ENCODE measurements at places on chromosomes 2 and 18. TPM values are rescaled to one million over a fixed set of nuclear protein-coding genes. Genes with fewer than 3 reads are reported as not detected.

- no peak for DNase-seq
Observed at GRCh38 chr2:611519-611918, 65.7 kb downstream of the TMEM18 start.

DNA sequence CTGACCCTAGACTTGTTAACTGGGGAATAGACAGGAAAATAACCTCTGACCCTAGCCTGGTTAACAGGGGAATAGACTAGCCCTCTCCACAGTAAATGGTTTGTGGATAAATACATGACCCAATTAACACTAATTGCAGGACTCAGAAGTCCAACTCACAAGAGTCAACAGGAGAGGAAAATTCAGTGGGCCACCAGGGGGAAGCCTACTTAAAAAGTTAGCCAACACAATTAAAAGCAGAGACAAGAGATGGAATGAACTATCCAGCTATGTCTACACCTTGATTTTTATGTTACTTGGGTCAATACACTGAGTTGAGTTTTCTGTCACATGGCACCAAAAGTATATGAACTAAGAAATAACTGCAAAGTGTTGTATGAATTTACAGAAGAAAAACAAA, 158.8 kb upstream of the SLC39A10 start:
- DNase-seq = peak; percentile 24

- DNase-seq = peak; percentile 50
Observed at GRCh38 chr2:238974501-238975166, 126.7 kb downstream of the TWIST2 start.

- DNase-seq = peak; percentile 90
Observed at GRCh38 chr2:111618226-111618977, 265.6 kb downstream of the ANAPC1 start.

DNA sequence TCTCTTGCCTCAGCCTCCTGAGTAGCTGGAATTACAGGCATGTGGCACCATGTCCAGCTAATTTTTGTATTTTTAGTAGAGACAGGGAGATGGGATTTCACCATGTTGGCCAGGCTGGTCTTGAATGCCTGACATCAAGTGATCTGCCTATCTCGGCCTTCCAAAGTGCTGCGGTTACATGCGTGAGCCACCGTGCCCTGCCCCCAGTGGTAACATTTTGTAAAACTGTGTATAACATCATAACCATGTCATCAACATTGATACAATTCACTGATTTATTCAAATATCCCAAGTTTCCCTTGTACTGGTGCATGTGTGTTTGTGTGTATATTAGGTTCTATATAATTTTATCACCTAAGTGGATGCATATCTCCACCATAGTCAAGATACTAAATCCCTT, 70.0 kb downstream of the PDCL3 start:
- DNase-seq = no peak

DNA sequence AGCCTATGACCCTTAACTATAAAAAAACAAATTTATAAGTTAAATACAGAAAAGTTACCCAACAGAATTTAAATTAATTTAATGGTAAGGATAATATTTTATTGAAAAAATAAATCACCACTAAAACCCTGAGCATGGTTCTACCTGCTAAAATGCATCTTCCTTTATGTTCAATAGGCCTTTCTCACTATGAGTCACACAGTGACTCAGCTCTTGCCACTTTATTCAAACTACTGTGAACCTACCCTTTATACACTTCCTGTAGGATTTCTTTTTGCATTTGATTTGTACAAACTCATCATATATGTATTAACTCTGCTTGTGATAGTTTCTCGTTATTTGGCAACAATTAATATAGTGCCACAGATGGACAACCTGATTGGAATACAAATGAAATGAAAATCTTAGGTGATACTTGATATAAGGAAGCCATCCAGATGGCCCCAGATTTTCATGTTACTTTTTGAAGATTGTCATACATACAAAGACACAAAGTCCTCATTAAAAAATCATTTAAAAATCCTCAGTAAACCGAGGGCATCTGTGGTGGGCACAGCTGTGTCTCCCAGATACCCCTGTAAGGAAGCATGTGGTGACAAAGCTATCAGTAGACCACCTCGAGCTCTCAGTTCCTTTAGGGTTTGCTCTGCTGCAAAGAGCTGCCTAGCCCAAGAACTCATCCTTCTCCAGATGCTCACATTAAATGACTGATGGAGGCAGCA, 55.2 kb upstream of the COBLL1 start:
- peak; percentile 64 for DNase-seq

- DNase-seq = no peak
Observed at GRCh38 chr18:64994370-64994769, 756.4 kb upstream of the CDH7 start.

NOSTRIN gene
- not detected for total RNA-seq

POTEJ gene
- total RNA-seq = not detected

TUBB8B gene
- total RNA-seq = not detected

UGT1A5 gene
- total RNA-seq = not detected

HAAO gene
- not detected for total RNA-seq
